Stimulated activated CD4-positive, alpha-beta T cell treated with anti-CD3 and anti-CD28 coated beads, Interleukin-4, amount 100 ng/mL, for 4 hours (primary cell): ENCODE measurements at places on chromosomes 4 and X.

GRCh38 chr4:95466791-95467190 lies 82.0 kb downstream of the UNC5C start:
- no peak for DNase-seq

DNA sequence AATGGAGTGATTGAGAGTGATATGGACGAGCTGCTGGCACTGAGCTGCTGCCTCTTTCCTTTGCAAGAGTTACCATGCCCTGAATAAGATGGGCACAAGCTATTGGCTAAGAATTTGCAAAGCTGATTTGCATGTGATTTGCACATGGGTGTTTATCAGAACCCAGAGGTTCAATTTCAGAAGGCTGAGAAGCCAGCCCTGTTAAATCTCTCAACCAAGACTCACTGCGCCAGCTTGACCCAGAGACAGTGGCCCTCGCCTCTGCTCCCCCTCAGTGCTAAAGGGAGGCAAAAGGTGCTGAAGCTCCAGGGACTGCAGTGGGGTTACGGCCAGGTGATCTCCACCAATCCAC lies 701 bp downstream of the ARHGAP4 start:
- DNase-seq: no peak

DNA sequence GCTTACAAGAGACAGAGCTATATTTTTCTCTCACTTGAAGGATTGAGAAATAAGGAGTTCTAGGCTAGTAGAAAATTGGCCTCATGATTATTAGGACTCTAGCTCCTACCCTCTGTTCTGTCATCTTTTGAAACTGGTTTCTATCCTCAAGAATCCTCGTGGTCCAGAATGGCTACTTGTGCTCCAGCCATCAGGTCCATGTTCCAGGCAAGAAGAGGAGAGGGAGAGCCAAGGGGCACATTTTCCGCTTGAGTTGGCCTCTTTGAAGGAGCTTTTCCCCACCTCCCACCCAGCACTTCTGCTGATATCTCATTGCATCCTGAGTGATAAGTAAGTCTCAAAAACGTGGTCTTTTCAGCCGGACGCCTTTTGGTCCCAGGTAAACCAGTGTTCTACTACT lies 7.2 kb upstream of the SORBS2 start:
- no peak for DNase-seq

GRCh38 chr4:73751830-73752229 lies 11.5 kb downstream of the CXCL8 start:
- no peak for DNase-seq

DNA sequence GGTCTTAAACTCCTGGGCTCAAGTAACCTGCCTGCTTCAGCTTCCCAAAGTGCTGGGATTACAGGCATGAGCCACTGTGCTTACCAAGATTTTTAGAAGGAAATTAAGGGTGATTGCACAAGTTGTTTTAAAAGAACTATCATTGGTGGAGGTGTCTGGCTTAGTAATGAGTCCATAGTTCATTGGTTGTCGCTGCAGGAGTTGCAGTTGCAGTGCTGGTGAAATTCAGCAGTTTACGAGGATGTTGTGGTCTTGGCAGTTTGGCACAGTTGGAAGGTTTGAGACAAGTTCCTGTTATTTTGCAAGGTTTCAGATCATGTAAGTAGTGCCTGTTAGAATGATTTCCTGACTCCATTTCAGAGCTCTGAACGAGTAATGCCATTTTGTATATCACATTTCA lies 48.1 kb downstream of the RAB40AL start:
- no peak for DNase-seq

GRCh38 chrX:126658447-126658846 lies 105.8 kb upstream of the DCAF12L1 start:
- no peak for DNase-seq

DNA sequence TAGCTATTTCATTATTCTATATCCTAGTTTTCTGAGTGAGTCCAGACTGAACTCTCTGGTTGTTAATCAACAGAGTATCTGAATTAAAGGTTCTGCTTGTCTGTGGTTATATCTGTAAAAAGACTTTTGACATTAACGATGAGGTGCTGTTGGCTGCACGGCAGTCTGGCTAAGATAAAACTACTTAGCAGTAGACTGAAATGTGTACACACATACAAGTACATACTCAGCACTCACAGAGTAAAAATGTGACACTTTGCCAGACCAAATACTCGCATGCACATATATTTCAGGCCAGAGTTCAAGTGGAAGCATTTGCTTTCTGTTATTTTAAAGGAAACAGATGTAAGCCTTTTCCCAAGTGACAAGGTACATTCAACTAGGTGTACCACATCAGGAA lies 80.5 kb downstream of the PRDM5 start:
- no peak for DNase-seq

DNA sequence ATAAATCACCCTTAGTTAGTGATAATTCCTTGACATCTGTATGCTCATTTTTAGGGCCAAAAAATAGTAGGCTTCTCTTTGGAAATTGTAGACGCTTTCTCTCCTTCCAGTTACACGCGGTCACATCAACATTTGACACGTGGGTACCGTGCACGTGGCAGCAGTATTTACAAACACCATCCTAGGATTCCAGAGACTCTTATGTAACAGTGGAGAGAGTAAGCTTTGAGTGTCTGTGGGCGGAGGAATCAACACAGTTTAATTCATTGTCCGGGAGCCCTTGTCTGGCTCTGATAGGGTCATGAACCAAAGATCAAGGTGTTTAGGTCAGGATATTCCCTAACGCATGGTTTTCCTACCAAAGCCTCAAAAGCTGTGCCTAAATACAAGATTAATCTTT lies 12.2 kb downstream of the TET2 start:
- no peak for DNase-seq

- no peak for DNase-seq
These were observed 29.9 kb upstream of the MSANTD1 start for GRCh38 chr4:3218824-3219760.

DNA sequence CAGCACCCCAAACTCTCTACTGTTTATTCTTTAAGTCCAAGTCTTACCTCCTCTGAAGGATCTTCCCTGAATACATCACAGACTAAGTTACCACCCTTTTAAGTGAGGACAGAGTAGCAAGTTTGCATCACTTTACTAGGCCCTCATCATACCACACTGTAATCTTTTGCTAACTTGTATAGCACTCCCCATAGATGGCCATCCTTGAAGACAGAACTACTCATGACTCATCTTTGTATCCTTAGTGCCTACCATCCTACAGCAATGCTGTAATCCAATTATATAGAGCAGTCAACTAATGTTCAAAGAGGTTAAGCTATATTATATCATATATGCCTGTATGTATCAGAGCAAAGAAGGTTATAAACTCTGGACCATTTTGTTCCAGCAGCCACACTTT lies 101.4 kb downstream of the ADAMTS3 start:
- no peak for DNase-seq

DNA sequence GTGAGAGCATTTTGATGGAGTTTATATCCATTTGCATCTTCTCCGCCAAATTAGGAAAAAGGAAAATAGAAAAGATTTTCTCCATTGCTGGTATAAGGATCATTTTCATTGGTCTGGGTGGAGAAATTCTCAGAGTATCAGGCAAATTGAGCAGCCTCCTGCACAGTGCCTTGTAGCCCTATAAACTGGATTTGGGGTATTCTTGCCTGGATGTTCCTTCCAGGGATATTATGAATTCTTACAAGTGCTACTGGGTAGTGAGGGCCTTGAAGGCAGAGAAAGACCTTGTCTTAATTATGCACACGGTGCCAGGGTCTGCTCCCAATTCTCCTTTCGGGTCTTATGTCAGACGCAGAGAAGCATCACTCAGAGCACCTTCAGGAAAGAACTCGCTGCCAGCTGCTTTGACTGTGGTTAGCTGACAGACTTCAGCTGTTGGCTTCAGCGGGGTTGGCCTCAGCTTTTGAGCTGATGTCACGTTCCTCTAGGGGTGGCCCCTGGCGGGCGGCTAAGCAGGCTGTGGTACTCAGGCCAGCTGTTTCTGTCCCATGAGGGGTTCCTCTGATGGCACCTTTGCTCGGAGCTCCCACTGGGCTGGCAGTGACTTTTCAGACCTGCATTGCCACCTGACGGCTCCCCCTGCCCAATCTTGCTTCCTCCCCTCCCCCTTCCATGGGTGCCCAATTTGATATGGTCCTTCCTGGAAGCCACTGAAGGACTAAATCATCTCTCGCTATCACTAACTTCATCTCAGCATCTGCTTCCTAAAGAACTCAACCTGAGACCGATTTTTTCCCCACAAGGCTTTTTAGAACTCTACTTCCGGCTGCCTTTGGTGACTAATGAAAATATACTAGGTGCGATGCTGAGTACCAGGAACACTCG lies 519.5 kb downstream of the BCOR start:
- DNase-seq: peak; percentile 42

DNA sequence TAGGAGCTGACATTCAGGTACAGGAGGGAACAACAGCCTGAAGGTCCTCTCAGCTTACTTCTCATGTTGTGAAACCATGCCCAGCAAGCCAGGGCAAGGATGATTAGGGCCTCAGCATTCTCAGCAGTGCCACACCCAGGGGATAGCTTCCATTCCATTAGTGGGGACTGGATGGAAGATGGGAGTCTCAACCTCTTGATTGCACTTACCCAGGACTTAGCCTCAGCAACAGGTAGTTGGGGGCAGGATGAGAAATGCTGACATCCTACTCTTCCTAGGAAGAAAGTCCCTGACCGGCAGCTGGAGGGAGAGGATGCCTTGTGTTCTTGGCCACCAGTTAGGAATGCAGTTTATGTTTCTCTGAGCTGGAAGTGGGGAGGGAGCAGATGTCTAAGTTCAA lies 8.8 kb upstream of the BEX3 start:
- DNase-seq: no peak

- no peak for DNase-seq
These were observed 155.1 kb downstream of the NR3C2 start for GRCh38 chr4:148287111-148287510.
